ENCODE measurements at places on chromosomes 4 and X. TPM values are rescaled to one million over a fixed set of nuclear protein-coding genes. Genes with fewer than 3 reads are reported as not detected.

DNA sequence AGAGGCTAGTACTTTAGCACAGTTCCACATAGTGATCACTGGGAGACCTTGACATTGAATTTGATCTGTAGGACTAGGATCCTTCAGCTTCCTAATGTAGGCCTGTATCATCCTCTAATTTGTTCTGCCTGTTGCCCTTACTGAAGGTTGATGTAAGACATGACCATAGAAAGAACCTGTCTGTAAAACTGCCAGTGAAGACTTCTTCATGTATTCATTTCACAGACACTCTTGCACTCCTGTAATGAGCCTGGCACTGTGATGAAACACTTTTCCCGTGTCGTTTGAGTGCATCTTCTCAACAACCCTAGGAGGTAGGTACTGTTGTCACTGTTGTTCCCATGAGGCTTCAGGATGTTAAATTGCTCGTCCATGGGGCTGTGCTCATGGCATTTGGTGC, 14.7 kb downstream of the RAB9A start:
- H3K27ac ChIP-seq, result no peak overlapping the region
- no peak overlapping the region for H3K4me3 ChIP-seq
- H3K36me3 ChIP-seq, result no peaks in the 10 kb centered on the region

GRCh38 chr4:1542226-1542490, 135.9 kb upstream of the NKX1-1 start:
- no peaks in the 10 kb centered on the region for H3K4me1 ChIP-seq
- H3K27ac ChIP-seq, result no peak overlapping the region
- no peak for DNase-seq
- H3K27me3 ChIP-seq, result no peaks in the 10 kb centered on the region
- H3K36me3 ChIP-seq, result no peaks in the 10 kb centered on the region

DNA sequence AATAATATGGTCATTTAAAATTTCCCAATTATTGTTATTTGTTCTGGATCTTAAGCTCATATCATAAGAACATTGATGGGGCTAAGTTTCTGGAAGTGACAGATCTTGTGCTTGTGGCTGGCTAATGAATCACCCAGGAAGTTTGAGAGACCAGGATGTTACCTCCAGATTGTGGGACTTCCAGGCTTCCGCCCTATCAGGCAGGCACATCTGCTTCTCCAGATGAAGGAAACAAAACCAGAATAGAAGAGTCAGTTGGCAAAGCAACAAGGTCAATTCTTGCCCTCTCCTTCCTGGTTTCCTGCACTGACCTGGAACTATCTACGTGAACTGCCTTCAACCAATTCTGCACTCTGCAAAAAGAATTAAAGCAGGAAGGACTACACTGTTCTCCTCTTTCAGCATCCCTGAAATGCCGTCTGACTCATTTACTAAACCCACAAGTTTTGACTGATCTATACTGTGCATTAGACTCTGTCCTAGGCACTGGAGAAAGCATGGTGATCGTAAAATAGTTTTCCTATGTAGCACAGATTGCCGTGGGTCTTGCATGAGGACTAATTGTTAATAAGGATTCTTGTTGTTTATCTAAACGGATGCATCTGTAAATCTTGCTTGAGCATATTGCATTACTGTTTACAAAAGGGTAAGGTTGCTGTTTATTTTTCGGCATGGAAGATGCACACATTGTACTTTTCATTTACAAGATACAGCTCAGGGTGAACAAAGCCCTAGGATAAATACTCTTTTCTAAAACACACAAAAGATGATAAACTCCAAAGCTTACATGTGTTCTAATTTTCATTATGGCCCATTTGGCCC, 74.6 kb downstream of the AMELX start:
- no peaks in the 10 kb centered on the region for H3K4me1 ChIP-seq
- no peak overlapping the region for H3K4me3 ChIP-seq
- no peak overlapping the region for H3K27ac ChIP-seq
- DNase-seq, result no peak
- H3K36me3 ChIP-seq, result no peaks in the 10 kb centered on the region

Gene LDB2
- 31.0 TPM for total RNA-seq

Gene NR3C2
- 11.2 TPM for total RNA-seq

DNA sequence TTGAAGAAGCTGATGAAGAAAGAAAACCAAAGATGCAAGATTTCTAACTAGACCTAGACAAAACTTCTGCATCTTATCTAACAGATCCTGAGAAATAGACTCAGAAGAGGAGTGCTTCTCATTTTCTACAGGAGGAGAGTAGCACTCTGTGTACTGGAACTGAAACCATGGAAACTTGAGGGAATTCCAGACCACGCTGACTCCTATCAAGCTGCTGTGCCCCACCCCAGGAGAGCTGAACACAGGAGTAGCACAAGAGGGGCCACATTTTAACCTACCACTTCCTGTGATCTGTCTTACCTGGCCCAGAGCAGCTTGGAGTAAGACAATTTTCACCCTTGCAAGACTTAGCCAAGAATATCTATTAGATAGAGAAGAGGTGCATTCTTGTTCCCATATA, 248.9 kb downstream of the SCFD2 start:
- no peak overlapping the region for H3K27ac ChIP-seq
- DNase-seq, result no peak
- no peak overlapping the region for H3K4me3 ChIP-seq
- no peaks in the 10 kb centered on the region for H3K27me3 ChIP-seq

DNA sequence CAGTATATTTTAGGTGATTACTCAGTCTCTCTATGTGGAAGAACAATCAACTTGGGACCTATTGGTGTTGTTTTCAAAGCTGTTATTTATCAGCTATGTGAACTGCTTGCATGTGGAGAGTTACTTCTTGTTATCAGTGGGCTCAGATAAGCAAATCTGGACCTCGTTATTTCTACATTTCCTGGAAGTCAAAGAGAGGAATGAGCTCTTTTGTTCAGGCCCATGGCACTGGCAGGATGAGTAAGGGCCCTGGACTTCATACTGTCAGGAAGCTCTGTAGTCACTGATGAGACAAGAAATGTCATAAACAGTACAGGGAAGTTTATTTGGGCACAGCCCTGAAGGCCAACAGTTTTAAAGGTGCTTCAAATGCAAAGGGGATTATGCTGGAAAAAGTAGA, 760.6 kb upstream of the EPHA5 start:
- H3K4me3 ChIP-seq, result no peak overlapping the region
- DNase-seq, result no peak
- no peaks in the 10 kb centered on the region for H3K4me1 ChIP-seq
- H3K27ac ChIP-seq, result no peak overlapping the region
- H3K36me3 ChIP-seq, result no peaks in the 10 kb centered on the region

Gene XAGE2
- total RNA-seq, result not detected

DNA sequence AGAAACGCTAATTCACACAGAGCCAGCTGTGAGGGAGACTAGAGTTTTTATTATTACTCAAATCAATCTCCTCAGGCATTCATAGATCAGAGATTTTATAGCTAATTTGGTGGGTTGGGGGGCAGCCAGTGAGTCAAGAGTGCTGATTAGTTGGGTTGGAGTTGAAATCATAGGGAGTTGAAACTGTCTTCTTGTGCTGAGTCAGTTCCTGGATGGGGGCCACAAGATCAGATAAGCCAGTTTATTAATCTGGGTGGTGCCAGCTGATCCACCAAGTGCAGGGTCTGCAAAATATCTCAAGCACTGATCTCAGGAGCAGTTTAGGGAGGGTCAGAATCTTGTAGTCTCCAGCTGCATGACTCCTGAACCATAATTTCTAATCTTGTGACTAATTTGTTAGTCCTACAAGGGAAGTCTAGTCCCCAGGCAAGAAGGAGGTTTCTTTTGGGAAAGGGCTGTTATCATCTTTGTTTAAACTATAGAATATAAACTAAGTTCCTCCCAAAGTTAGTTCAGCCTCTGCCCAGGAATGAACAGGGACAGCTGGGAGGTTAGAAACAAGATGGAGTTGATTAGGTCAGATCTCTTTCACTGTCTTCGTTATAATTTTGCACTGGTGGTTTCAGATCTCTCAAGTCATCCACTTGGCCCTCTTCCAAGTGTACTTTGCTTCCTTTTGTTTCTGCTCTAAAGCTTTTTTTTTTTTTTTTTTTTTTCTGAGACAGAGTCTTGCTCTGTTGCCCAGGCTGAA, 5.4 kb upstream of the NAA11 start:
- no peak for DNase-seq
- H3K27ac ChIP-seq, result no peak overlapping the region

- H3K4me1 ChIP-seq, result peaks cover 14% of the 10 kb centered on the region
- no peaks in the 10 kb centered on the region for H3K36me3 ChIP-seq
- no peak overlapping the region for H3K4me3 ChIP-seq
- no peak overlapping the region for H3K27ac ChIP-seq
Observed at GRCh38 chrX:149572743-149573142, 14.5 kb downstream of the MAGEA9B start.

Gene DRP2
- 0.14 TPM for total RNA-seq

- no peak overlapping the region for H3K4me3 ChIP-seq
- DNase-seq, result no peak
- H3K27ac ChIP-seq, result no peak overlapping the region
- no peaks in the 10 kb centered on the region for H3K36me3 ChIP-seq
- no peaks in the 10 kb centered on the region for H3K27me3 ChIP-seq
Observed at GRCh38 chr4:108359130-108359985, 190.6 kb upstream of the LEF1 start.

Gene MAPK10
- total RNA-seq, result 28.8 TPM

Gene ART3
- total RNA-seq, result not detected

Gene GIMD1
- not detected for total RNA-seq

GRCh38 chr4:88953400-88953799, 103.6 kb downstream of the FAM13A start:
- H3K36me3 ChIP-seq, result no peaks in the 10 kb centered on the region
- H3K4me3 ChIP-seq, result no peak overlapping the region
- DNase-seq, result no peak
- H3K27me3 ChIP-seq, result no peaks in the 10 kb centered on the region

- no peak overlapping the region for H3K27ac ChIP-seq
- H3K36me3 ChIP-seq, result no peaks in the 10 kb centered on the region
- no peak for DNase-seq
- no peak overlapping the region for H3K4me3 ChIP-seq
- no peaks in the 10 kb centered on the region for H3K4me1 ChIP-seq
Observed at GRCh38 chr4:187333151-187333550, 609.5 kb upstream of the FAT1 start.

- no peaks in the 10 kb centered on the region for H3K27me3 ChIP-seq
- no peak for DNase-seq
- no peak overlapping the region for H3K27ac ChIP-seq
- H3K36me3 ChIP-seq, result no peaks in the 10 kb centered on the region
- no peak overlapping the region for H3K4me3 ChIP-seq
- H3K4me1 ChIP-seq, result no peaks in the 10 kb centered on the region
Observed at GRCh38 chr4:189858435-189858834, 82.2 kb upstream of the FRG1 start.

GRCh38 chr4:24769571-24769970, 25.8 kb upstream of the SOD3 start:
- H3K4me1 ChIP-seq, result no peaks in the 10 kb centered on the region
- H3K27ac ChIP-seq, result no peak overlapping the region
- no peak overlapping the region for H3K4me3 ChIP-seq
- no peaks in the 10 kb centered on the region for H3K27me3 ChIP-seq
- H3K36me3 ChIP-seq, result no peaks in the 10 kb centered on the region

DNA sequence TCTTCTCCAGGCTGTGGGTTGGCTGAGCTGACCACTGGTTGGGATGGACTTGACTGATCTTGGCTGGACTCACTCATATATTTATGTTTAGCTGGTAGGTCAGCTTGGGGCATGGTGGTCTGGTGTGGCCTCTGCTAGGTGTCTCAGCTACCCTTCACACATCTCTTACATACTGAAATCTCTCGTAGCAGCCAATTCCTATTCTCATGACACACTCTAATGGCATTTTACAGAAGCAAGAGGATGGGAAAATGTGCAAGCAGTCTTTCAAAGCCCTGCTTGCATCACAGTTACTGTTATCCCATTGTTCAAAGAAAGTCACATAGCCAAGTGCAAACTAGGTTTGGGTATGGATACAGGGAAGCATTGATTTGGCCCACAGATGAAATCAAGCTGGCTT, 55.5 kb upstream of the PCDH18 start:
- H3K36me3 ChIP-seq, result no peaks in the 10 kb centered on the region
- no peaks in the 10 kb centered on the region for H3K27me3 ChIP-seq
- no peak for DNase-seq
- H3K4me1 ChIP-seq, result no peaks in the 10 kb centered on the region
- no peak overlapping the region for H3K27ac ChIP-seq
- H3K4me3 ChIP-seq, result no peak overlapping the region

GRCh38 chrX:72038016-72038415, 93.7 kb downstream of the RTL5 start:
- H3K4me3 ChIP-seq, result no peak overlapping the region
- DNase-seq, result no peak
- no peaks in the 10 kb centered on the region for H3K36me3 ChIP-seq
- H3K4me1 ChIP-seq, result peaks cover 8% of the 10 kb centered on the region

Gene HDX
- 6.0 TPM for total RNA-seq

- no peaks in the 10 kb centered on the region for H3K4me1 ChIP-seq
- DNase-seq, result no peak
- H3K4me3 ChIP-seq, result no peak overlapping the region
- no peak overlapping the region for H3K27ac ChIP-seq
Observed at GRCh38 chr4:107497054-107497453, 223.0 kb downstream of the PAPSS1 start.

Gene TRIM2
- 31.7 TPM for total RNA-seq

DNA sequence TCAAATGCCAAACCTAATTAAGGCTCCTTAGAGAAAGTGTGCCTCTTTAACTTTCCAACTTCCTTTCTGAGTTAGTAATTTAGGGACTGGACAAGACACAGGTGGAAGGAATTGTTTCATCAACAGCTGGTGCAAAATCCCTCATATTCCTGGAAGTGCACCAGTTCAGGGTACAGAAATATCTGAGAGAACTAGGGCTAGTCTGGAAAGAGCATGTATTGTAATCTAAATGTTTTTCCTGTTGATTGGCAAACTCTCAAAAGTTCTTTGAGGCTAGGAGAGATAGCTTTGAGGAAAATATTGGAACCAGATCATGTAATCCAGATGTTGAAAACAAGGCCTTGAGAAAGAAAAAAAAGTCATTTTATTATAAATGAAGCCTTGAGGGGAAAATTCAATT, 98.1 kb upstream of the C1GALT1C1 start:
- H3K4me1 ChIP-seq, result no peaks in the 10 kb centered on the region
- DNase-seq, result no peak
- H3K4me3 ChIP-seq, result no peak overlapping the region
- no peak overlapping the region for H3K27ac ChIP-seq

Gene DCAF8L2
- total RNA-seq, result not detected

Gene PDLIM5
- total RNA-seq, result 328 TPM

- H3K4me1 ChIP-seq, result no peaks in the 10 kb centered on the region
- no peak for DNase-seq
- H3K27ac ChIP-seq, result no peak overlapping the region
- H3K36me3 ChIP-seq, result no peaks in the 10 kb centered on the region
- H3K4me3 ChIP-seq, result no peak overlapping the region
Observed at GRCh38 chr4:188781655-188782054, 642.4 kb downstream of the TRIML1 start.

DNA sequence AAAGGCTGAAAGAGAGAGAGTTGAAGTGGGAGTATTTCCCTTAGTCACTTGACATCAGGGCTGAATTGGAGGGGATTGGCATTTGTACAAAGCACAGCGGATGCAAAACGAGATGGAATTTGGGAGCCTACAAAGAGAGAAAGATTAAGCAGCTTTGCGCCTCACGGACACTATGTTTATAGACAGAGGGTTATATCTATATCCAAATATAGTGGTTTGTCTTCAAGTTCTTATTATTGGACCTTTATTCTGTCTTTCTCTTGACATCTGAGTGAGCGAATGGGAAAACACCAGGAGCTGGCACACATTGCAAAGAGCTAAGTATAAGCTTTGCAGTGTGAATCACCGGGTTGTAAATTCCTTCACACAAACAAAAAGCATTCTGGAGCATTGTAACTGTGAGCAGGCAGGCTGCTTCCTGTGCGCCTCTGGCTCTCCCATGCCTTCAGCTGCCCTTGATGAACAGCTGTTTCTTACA, 500.2 kb downstream of the STIM2 start:
- no peaks in the 10 kb centered on the region for H3K36me3 ChIP-seq
- no peak for DNase-seq
- peak overlapping the region; percentile 53 for H3K4me3 ChIP-seq
- peaks cover 5% of the 10 kb centered on the region for H3K4me1 ChIP-seq
- H3K27ac ChIP-seq, result peak overlapping the region; percentile 3

All from thoracic aorta (tissue), 2 donors.